ENCODE measurements at places on chromosomes 4 and X. TPM values are rescaled to one million over a fixed set of nuclear protein-coding genes. Genes with fewer than 3 reads are reported as not detected.

DNA sequence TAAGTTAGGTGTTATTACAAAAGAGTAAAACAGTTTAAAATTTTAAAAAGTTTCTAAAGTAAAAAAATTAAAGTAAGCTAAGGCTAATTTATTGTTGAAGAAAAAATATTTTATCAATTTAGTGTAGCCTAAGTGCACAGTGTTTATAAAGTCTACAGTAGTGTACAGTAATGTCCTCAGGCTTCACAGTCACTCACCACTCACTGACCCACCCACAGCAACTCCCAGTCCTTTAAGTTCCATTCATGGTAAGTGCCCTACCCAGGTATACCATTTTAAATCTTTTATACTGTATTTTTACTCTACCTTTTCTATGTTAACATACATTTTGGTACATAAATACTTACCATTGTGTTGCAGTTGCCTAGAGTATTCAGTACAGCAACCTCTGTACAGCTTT lies 120.3 kb upstream of the DKK2 start:
- DNase-seq = no peak

DNA sequence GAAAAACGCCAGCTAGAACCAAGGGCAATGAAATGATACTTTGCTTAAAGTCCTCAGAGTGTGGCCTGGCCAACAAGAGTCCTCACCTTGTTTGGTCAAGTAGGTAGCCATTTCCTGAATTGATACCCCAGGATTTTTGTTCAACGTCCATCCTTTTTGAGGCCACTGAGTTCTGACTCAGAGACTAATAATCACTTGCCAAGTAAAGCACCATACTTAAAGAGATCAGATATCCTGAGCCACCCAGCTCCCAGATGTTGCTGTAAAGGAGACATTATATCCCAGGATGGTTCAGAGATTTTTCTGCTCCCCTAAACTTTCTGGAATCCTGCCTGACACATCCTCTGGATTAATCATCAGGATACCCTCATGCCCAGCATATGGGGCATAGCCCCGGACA lies 190.9 kb downstream of the RAP1GDS1 start:
- peak; percentile 35 for DNase-seq

GRCh38 chrX:120429776-120430540 lies 39.1 kb downstream of the LAMP2 start:
- DNase-seq = no peak

NXF2 gene
- total RNA-seq = not detected

GRCh38 chr4:107071108-107071507 lies 35.0 kb upstream of the DKK2 start:
- no peak for DNase-seq

GRCh38 chr4:112113864-112114263 lies 31.4 kb upstream of the FAM241A start:
- no peak for DNase-seq

IGSF1 gene
- total RNA-seq = not detected

CT55 gene
- not detected for total RNA-seq

DNA sequence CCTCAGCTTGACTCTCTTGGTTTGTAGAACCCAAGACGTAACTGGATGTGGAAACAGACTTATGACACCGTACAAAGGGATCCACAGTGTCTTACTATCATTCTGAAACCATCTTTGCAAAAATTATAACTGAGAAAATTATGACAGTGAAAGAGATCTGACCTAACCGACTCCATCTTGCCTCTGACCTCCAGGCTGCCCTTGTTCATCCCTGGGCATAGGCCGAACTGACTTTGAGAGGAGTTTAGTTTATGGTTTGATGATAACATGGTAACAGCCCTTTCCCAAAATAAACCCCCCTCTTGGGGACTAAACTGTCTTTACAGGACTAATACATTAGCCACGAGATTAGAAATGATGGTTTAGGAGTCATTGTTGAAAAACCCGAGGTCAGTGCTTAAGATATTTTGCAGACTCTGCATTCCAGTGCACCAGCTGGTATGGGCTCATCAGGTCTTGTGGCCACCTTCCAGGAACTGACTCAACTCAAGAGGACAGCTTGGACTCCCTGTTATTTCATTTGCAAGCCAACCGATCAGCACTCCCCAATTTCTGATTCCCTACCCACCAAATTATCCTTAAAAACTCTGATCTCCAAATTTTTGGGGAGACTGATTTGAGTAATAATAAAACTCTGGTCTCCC lies 49.6 kb downstream of the CASP3 start:
- DNase-seq = peak; percentile 86

DNA sequence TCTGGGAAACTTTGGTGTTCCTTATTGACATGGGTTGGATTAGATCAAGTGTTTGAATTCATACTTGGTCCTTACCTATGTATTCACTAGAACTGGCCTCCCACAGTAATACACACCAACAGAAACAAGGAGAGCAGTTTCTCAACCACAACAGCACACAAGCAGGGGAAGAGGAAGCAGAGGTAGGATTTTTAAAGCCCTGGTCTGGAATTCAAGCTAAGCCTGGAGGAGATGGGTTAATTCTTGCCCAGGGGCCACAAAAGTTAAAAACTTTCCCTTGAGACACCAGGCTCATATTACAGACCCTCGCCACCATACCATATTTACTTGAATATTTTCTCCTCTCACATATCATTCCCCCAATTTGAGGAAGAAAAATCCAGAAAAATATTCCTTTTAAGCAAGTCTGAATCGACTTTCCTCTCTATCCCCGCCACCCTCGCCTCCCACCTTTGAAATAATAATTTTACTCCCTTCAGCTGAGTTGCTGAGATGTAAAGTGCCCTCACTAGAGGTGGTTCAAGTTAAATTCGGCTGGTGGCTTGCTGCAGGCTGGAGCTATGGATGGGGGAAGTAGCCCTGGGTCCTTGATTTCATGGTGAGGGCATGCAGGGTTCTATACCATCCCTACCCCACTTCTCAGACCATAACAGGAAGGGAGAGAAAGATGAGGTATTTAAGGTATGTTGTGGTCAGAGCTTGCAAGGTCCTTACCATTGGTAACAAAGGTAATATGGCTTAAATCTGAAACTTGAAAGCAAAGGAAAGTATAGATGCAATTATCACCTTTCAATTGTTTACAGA lies 440.2 kb downstream of the INPP4B start:
- DNase-seq = peak; percentile 32

FGF2 gene
- total RNA-seq = 54.4 TPM

DNA sequence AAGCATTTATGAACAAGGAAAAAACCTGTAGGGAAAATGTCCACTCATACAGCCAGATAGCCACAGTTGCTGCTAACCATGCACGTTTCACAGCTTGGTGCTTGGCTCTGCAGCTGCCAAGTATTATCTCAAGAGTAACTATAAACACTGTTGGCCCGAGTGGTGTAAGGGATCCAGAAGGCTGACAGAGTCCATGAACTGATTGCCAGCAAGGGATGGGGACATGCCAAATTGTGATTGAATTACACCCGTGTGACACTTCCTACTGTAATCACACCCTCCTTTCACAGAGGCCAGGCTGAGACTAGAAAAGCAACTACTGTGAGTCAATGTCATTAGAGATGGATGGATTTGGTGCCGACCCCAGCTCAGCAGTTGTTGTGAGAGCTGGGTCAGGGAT lies 223.9 kb upstream of the ANKRD50 start:
- DNase-seq = peak; percentile 60

GRCh38 chrX:40299641-40300046 lies 201.9 kb upstream of the BCOR start:
- no peak for DNase-seq

TSPAN5 gene
- total RNA-seq = 88.3 TPM

MGAT4D gene
- not detected for total RNA-seq

- no peak for DNase-seq
Observed at GRCh38 chrX:44071070-44071645, 98.0 kb upstream of the NDP start.

CYP2U1 gene
- total RNA-seq = 11.1 TPM

GRCh38 chrX:15566244-15566643 lies 34.5 kb downstream of the ACE2 start:
- no peak for DNase-seq

- no peak for DNase-seq
Observed at GRCh38 chr4:92599044-92599443, 295.3 kb downstream of the GRID2 start.

DNA sequence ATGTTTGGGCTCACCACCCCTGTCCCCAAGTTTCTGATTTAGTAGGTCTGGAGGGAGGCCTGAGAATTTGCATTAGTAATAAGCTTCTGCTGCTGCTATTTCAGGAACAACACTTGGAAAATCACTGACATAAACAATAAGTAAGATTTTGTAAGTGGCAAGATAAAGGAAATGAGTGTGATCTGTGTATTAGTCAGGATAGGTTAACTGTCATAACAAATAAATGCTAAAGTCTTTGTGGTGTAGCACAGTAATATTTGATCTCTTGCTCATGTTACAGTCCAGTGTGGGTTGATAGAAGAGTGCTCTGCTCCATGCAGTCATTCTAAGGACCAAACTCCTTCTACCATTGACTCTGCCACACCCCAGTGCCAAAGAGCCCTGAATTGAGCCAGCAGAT lies 67.0 kb downstream of the NHS start:
- DNase-seq = peak; percentile 74

DNA sequence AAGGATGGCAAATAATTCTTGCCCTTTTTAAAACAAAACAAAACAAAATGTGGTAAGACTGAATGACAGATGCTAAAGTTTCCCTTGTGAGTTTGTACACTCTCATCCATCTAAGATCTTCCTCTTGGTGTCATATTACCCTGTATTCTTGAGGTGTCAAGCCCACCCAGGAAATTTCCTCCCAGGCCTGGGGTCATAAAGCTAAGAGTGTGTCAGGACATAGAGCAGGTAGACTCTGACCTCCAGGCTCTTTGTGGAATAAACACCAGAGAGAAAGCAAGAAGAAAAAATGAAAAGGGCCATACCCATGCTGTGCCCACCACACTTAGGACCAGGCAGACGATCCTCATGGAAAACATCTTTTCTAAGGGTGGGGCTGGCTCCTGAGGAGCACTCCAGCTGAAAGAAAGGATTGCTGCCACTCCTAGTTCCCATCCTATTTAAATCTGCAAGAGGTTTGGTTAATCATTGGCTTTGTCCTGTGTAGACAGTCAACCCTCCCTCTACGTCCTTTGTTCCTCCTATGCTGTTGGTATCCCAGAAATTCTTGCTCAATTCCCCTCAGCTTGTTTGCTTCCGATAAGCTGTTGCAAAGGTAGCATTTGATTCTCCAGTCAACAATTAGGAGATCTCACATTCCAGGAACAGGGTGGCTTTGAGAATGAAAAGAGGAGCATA lies at the start of gene FGA:
TSS of gene FGA (minus strand) at position 414 of the 678 bp plus-strand sequence. CDS start at position 359, 55 bp downstream.
- DNase-seq = no peak

DNA sequence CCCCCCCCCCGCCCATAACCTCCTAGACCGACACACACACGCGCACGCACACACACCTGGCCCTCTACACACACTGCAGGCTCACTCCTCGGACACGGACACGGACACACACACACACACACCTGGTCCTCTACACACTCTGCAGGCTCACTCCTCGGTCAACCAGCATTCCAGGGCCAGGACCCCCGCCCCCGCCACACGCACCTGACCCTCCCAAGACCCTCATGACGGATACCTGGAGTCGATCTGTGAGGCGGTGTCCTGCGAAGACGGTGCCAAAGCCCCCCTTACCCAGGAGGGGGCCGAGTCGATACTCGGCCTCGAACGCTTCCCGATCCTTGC lies 552 bp downstream of the PIM2 start:
- no peak for DNase-seq

GRCh38 chr4:6655924-6656323 lies 15.4 kb downstream of the MRFAP1 start:
- DNase-seq = no peak

DNA sequence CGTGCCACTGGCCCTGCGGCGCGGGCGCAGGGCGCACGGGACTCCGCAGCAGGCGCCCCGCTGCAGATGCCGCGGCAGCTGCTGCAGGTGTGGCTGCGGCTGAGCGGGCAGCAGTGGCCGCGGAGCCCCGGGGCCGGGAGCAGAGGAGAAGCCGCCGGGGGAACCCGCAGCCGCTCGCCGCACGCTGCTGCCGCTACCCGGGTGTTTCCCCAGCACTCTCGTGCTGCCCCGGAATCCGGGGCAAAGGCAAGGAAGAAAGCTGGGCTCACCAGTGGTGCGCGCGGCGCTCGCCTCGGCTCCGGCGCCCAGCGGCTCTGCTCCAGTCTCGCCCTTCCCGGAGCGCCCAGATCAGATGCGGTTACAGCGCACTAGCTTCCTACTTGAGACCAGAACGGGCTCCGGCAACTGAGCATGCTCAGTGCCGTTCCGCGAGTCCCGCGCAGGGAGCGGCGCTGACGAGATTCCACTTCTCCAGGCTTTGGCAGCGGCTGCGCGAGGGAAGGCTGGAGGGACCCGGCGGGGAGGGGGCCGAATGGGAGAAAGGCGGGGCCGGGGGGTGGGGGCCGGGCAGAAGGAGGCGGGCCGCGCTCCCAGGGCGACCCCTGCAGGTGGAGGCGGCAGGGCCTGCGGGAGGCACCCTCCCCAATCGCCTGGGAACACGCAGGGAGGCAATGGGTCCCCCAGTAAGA lies at the start of gene APBB2:
TSS of gene APBB2 (minus strand) at position 407 of the 689 bp plus-strand sequence. CDS start 181,288 bp downstream, outside the sequence.
- peak; percentile 97 for DNase-seq

DNA sequence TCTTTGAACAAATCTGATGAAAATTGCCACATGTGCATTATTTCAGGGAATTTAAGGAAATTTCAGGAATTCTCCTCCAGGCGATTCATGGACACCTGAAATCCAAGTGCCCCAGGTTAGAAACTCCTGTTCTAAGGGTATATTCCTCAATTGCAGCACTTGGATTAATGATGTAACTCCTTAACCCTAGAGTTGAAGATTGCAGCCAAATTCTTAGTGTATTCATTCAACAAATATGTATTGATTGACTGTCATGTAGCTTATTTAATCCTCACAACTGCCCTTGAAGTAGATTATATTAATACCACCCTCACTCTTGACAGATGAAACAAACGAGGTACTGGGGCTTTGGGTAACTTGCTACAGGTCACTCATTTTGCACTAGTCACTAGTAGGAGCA lies 11.3 kb downstream of the CETN2 start:
- peak; percentile 31 for DNase-seq

- no peak for DNase-seq
Observed at GRCh38 chr4:77349364-77349763, 192.4 kb downstream of the CCNG2 start.

SYTL4 gene
- 2.3 TPM for total RNA-seq

DNA sequence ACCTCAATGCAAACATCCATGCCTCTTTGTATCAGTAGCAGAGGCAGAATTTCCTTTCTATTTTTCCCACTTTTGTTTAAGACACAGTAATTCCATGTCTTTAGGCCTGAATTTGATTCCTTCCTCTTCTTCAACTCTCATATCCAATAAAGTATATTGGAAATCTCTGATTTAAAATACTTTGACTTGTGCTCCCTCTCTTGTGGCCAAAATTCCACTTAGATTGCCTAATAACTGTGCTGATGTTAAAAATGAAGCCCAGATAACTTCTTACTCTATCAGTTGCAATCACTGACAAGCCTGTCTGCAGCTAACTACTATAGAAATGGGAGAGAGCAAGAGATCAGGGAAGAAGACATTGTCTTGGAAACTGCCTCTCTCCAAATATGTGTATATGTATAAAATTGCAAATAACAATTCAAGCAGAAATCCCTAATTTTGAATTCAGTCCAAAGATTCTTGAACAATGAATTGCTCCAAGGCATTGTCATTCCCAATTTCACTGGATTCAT lies 163.5 kb upstream of the SPIN4 start:
- no peak for DNase-seq

LINC00632 gene
- total RNA-seq = 6.4 TPM

GRCh38 chr4:166594326-166594946 lies 639.9 kb downstream of the SPOCK3 start:
- DNase-seq = no peak

- no peak for DNase-seq
Observed at GRCh38 chr4:17722356-17722700, 59.1 kb downstream of the FAM184B start.

MAGEA1 gene
- total RNA-seq = not detected

GRCh38 chr4:71593311-71593710 lies 190.6 kb downstream of the GC start:
- no peak for DNase-seq
